Fibroblast of skin of left biceps (primary cell): ENCODE measurements at places on chromosomes 13 and 19.
A peak's percentile ranks its signal among the peaks of the same experiment; 100 is the strongest.

GRCh38 chr13:113087923-113088690 is 17.5 kb upstream of the F7 start:
- DNase-seq = no peak

- no peak for DNase-seq
Measured at GRCh38 chr19:13870873-13871272, 6.1 kb upstream of the NANOS3 start.

- DNase-seq = no peak
Measured at GRCh38 chr19:2237051-2237868, 636 bp downstream of the SF3A2 start.

GRCh38 chr13:99075268-99076191 is 97.7 kb upstream of the DOCK9 start:
- DNase-seq = no peak

- DNase-seq = no peak
Measured at GRCh38 chr19:12295191-12295590, 508 bp upstream of the ZNF44 start.

DNA sequence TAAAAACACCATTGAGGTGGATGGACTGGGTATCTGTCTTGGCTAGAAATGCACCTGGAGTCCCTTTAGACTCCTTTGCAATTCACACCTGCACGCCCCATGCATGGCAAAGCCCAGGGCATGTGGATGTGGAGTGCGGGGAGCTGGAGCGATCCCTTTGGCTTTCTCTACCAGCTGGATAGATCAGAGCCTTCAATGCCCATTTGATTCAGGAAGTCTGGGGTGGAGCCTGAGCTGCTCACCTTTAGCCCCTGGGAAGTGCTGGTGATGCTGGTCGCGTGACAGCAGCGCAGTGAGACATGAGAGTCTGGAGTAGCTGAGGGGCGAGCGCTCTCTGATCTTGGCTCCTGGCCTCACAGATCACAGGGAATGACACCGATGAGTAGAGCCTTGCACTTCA is 4.8 kb upstream of the ZNF536 start:
- no peak for DNase-seq

GRCh38 chr13:33761740-33762139 is 56.2 kb upstream of the RFC3 start:
- DNase-seq = no peak

- no peak for DNase-seq
Measured at GRCh38 chr19:29678484-29679106, 13.3 kb downstream of the PLEKHF1 start.

GRCh38 chr13:71727042-71727441 is 140.0 kb downstream of the DACH1 start:
- DNase-seq = no peak

- peak; percentile 31 for DNase-seq
Measured at GRCh38 chr13:47426126-47426849, 529.4 kb upstream of the HTR2A start.

DNA sequence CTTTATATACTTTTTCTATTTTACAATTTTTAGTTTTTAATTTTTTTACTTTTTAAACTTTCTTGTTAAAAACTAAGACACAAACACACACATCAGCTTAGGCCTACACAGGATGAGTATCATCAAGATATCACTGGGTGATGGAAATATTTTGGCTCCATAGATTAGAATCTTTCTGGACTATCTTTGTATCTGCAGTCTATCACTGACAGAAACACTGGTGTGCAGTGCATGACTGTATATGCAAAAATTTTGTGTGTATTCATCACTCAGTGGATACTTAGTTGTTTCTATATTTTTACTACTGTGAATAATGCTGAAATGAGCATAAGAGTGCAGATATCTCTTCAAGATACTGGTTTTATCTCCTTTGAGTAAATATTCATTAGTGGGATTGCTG is 68.0 kb upstream of the GPC6 start:
- DNase-seq = no peak

DNA sequence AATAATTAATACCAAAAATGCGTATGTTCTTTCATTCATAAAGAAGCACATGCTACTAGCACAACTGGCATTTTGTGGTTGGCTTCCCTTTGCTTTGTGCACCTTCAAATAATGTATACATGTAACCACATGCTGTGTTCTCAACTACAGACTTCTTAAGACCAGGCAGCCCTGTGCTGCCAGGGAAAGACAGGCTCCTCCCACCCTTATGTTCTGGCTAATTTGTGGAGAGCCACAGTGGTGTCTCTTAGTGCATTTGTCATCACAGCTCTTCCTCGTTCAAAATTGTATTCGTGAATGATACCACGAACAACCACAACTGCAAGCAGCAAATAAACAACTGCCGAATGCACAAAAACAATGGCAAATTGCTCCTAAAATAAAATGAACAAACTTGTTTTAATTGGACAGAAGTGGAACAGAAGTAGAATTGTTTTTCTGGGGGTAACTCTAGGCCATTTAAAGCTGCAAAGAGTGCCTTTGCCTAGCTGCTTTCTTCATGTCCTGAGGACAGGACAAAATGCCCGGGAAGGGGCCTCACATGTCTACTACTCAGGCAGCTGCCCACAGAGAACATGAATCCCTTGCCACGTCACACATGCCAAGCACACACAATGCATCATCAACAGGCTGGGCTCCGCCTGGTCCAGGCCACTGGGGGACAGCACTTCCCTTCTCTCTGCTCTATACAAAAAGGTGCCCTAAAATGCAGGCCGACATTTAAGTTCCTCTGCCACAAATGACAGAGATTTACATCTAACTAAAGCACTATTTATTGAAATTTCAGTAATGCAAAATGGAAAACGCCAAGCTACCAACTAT is 21.7 kb downstream of the IRS2 start:
- no peak for DNase-seq

DNA sequence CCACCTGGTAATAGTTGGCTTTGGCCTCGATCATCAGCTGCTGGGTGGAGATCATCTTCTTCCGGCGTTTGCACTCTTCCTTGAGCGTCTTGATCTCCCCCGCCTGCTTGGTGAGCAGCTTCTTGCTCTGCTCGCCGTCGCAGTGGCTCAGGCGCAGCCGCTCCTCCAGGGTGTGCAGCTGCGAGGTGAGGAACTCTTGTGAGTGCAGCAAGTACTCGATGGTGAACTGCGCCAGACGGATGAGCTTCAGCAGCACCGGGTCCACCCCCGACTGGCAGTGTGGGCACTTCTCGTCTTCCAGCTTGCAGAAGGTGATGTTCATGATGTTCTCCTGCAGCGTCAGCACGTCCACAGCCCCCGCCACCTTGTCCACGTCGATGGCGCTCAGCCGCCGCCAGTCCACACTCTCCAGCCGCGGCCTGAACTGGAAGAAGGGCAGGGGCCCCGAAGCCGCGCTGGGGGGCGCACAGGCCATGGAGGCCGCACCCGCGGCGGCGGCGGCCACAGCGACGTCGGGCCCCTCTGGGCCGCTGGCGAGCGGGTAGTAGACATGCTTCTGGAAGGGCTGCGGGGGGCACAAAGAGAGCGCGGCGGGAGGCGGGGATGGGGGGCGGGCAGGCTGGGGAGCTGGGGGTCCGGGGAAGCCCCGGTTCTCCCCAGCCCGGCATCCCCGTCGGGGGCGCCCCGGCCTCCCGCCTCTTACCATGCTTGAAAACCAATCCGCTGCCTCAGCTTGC is 3.0 kb downstream of the DZIP1 start:
- DNase-seq = no peak

GRCh38 chr19:34806976-34807860 is 34.2 kb upstream of the ZNF599 start:
- DNase-seq = no peak

- no peak for DNase-seq
Measured at GRCh38 chr13:73467125-73467524, 408.3 kb downstream of the KLF5 start.

DNA sequence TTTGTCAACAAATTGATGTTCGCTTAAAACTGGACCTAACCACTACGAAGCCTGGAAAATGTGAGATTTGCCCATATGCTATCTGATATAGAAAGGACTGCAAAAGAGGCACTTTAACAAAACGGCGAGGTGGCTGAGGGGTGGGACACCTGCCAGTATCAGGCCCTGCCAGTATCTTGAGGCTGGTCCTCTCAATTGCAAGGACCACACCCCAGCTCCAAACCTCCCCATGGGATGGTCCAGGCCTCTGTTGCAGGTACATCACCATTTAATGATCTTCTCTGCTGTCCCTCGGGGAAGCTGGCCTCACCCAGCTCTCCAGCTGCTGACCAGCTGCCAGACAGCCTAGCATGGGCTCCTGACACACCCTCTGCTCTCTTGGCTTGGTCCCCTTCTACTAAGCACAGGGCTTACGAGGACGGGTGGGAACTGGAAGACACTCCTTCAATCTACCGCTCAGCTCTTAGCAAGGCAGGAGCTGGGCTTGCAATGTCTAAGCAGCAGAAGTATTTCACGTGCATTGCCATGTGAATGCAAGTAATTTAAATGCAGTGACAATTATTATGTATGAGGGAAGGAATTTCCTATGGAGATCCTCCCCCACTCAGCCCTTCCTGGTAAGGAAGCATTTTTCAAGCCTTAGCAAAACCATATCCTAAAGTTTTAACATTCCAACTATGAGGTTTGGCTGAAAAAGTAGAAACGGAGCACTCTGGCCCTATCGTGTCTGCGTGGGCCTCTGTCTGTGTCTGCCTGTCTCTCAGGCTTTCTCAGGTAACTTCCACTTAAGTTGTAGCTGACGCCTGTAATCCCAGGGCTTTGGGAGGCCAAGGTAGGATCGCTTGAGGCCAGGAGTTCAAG is 63.9 kb downstream of the LATS2 start:
- DNase-seq = peak; percentile 94

GRCh38 chr13:90553159-90553558 is 794.3 kb upstream of the MIR17HG start:
- no peak for DNase-seq

GRCh38 chr19:48672994-48673393 is at the start of gene NTN5:
TSS of gene NTN5 (minus strand) at chr19:48673017. CDS start at chr19:48670986, 2,031 bp downstream.
- DNase-seq = no peak

GRCh38 chr13:50451609-50452008 is 391.9 kb downstream of the DLEU7 start:
- no peak for DNase-seq

DNA sequence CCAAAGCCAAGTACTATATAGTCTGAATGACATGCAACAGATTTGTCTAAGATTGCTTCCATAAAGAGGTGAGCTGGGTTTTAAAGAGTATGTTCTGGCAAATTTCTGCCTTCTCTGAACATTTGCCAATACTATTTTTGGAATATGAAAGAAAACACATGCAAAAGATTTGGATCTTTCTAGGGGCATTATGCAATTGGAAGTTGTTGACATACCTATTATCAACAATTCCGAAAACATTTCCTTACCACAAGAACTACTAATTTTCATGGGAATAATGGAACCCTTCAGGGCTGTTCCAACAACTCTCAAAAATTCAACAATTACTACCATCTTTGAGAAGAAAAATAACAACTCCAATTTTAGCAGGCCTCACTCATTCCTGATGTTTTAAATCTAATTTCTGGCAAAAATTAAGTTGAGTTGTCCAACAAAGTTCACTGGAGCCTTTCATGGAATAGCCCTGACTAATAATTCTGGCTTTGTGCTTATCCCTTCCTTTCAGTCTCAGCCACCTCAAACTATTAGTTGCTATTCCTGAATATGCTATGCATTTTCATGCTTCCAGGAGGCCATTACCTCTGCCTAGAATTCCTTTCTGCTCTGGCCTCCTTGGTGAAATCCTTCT is 250.0 kb downstream of the RGCC start:
- no peak for DNase-seq

GRCh38 chr19:46745030-46745429 is 827 bp upstream of the FKRP start:
- no peak for DNase-seq

DNA sequence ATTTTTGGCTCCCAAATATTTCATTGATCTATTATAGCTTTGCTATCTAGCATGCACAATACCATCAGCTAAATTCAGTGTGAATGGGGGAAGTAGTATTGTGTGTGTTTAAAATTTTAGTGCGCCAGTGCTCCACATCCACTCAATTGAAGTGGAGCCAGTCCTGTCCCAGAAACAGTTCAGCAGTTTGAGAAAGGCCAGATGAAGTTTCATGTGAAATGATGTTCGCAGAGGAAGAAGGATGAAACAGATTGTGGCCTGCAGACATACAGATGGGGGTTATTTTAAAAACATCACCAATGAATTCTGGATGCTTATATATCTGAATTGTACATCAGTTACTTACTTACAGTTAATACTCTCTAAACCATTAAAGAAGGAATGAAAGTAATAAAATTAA is 129.4 kb downstream of the SPRY2 start:
- no peak for DNase-seq

- DNase-seq = no peak
Measured at GRCh38 chr19:56765137-56765536, 75.4 kb downstream of the PEG3 start.

- DNase-seq = no peak
Measured at GRCh38 chr13:97023117-97023516, 28.8 kb upstream of the OXGR1 start.

GRCh38 chr19:51031220-51031879 is 3.5 kb downstream of the KLK12 start:
- no peak for DNase-seq

GRCh38 chr19:40363069-40363468 is 14.6 kb downstream of the PLD3 start:
- no peak for DNase-seq

GRCh38 chr13:30341815-30342570 is 34.6 kb upstream of the KATNAL1 start:
- DNase-seq = peak; percentile 79

- DNase-seq = no peak
Measured at GRCh38 chr19:50252111-50252886, 48.9 kb downstream of the MYH14 start.

DNA sequence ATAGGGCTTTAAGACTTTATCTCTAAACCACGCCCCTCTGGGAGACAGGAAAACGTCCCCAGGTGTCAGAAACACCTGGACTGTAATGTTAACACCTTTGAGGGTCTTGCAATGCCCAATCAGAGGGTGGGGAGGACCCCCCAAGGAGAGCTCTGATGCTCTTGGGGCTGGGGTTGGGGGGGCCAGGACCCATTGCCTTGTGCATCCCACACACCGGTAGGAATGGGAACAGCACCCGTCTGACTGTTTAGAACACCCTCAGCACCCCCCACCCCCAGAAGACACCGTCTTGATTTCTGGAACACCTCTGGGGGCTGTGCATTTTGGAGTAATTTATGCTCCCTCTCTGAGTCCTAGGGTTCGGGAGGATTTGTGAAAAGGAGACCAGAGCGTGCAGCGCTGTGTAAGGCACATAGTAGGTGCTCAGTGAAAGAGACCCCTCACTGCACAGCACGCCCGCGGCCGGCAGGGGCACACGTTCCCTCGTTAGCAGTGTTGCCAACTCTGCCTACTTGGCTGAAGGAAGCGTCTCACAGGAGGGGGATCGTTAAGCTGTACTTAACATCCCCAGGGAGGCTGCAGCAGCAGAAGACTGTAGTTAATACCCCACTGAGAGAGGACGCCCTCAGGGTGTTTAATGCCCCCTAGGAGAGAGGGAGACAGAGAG is 2.8 kb upstream of the ERFL start:
- no peak for DNase-seq

- DNase-seq = no peak
Measured at GRCh38 chr19:43687660-43687997, 17.7 kb upstream of the PLAUR start.

DNA sequence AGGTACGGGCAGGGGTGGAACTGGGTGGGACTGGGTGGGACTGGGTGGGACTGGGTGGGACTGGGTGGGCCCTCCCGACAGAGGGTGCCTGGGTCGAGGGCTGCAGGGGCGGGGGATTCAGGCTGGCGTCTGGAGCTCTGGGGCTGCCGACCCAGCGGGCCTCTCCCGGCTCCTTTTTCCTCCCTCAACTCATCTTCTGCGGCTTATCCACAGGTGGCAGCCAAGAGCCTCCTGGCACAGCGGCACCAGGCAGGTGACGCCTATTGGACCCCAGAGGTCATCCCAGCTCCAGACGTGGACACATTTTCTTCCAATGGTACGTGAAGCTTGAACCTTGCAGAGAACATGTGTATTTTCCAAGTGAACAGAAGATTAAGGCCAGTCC is 533 bp downstream of the ZNF544 start:
- no peak for DNase-seq
